ENCODE measurements at places on chromosomes 13 and 19. TPM values are rescaled to one million over a fixed set of nuclear protein-coding genes. Genes with fewer than 3 reads are reported as not detected.

MIR17HG gene
- 1.5 TPM for total RNA-seq

TMEM272 gene
- not detected for total RNA-seq

ZNF709 gene
- 0.05 TPM for total RNA-seq

KIR2DL4 gene
- total RNA-seq, result not detected

MAST1 gene
- 1.9 TPM for total RNA-seq

NR1H2 gene
- total RNA-seq, result 72.0 TPM
